ENCODE measurements at places on chromosomes 12 and 14.

GRCh38 chr12:17062267-17063036 is 456.5 kb upstream of the LMO3 start:
- no peak for DNase-seq

- no peak for DNase-seq
These were observed 10.8 kb upstream of the OR11G2 start for GRCh38 chr14:20179880-20180279.

GRCh38 chr12:642633-643474 is 20.4 kb downstream of the NINJ2 start:
- peak; percentile 72 for DNase-seq

DNA sequence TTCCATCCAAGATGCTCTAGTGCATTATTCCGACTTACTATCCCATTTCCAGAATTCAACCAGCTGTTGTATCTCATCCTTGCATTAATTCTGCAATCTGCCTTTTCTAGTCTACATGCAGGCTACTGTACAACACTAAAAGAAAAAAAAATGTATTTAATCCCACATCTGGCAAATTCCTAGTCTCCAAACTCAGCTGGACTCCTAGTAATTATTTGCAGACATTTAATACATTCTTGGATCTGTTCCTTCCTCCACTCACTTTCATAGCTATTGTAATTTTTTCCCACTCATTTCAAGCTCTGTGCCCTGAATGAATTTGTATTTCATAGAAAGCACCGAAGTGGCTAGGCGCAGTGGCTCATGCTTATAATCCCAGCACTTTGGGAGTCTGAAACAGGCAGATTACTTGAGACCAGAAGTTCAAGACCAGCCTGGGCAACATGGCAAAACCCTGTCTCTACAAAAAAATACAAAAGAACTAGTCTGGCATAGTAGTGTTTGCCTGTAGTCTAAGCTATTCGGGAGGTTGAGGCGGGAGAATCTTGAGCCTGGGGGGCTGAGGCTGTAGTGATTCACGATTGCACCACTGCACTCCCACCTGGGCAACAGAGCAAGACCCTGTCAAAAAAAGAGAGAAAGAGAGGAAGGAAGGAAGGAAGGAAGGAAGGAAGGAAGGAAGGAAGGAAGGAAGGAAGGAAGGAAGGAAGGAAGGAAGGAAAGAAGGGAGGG is 39.5 kb upstream of the YAF2 start:
- no peak for DNase-seq

GRCh38 chr12:121543786-121544185 is 37.0 kb downstream of the KDM2B start:
- no peak for DNase-seq

GRCh38 chr12:18752280-18752920 is 14.5 kb downstream of the CAPZA3 start:
- no peak for DNase-seq

DNA sequence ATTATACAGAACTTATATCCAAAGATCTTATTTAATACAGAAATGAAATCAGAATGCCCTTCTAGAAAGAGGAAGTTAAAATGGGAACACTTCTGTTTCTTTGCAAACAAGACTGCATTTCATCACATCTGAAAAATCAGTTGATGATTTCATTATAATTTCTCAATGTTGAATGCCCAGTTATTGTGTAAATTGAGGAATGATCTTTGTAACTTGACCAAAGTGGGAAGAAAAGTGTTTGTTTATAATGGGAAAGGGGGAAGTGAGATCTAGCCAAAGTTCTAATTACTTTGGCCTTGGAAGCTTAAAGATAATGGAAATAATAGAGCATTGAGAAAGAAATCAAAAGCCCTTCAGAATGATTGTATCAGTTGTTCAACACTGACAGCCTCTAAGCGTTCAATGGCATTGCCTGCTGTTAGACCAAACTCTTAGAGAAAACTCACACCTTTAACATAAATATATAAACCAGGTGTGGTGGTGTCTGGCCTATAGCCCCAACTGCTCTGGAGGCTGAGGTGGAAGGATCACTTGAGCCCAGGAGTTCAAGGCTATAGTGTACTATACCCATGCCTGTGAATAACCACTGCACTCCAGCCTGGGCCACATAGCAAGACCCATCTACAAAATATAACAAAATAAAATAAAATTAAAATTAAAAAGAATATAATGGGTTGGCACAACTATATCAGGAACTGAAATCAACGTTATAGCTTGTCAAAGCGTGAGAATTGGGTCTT is 9.9 kb upstream of the LYZ start:
- DNase-seq = no peak
